ENCODE measurements at places on chromosomes 4 and X. TPM values are rescaled to one million over a fixed set of nuclear protein-coding genes. Genes with fewer than 3 reads are reported as not detected.

CXCL6 gene
- total RNA-seq = 0.73 TPM

SRPX2 gene
- total RNA-seq = 89.0 TPM

SASH3 gene
- 8.4 TPM for total RNA-seq

- DNase-seq = no peak
Observed at GRCh38 chr4:106587558-106587957, 219.0 kb upstream of the GIMD1 start.

DNA sequence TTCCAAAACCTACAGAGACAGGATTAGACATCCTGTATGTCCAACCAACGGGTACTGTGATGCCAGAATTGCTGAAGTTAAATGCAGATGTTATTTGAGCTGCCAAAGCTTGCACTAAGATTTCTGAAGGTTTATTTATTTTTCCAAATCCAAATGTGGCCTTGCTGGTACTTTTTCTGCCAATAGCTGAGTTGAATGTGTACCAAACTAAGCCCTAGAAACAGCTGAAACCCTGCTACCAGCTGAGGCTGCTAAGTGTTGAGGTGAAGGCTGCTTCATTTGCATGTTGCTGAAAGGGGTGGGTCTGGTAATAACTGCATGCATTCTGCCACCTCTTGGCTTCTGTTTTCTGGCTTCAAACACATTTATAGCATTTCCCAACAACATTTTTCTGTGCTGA, 366.5 kb downstream of the FAT4 start:
- DNase-seq = no peak

DNA sequence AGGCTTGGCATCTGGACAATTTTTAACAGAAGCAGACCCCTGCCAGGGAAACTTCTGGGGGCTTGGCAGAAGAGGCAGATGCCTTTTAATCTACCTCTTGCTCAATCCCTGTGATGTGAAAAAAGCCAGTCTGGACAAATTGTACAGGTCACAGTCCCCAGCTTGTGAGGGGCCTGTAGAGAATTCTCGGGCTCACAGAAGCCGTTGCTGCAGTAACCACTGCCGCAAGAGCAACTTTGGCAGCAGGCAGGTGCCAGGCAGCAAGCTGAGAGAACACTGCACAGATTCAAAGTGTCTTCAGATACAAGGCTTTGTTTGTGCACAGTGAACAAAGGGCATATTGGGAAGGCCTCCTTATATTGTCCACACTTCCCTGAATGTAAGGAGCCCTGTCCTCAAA, 11.7 kb downstream of the GPKOW start:
- DNase-seq = no peak

DNA sequence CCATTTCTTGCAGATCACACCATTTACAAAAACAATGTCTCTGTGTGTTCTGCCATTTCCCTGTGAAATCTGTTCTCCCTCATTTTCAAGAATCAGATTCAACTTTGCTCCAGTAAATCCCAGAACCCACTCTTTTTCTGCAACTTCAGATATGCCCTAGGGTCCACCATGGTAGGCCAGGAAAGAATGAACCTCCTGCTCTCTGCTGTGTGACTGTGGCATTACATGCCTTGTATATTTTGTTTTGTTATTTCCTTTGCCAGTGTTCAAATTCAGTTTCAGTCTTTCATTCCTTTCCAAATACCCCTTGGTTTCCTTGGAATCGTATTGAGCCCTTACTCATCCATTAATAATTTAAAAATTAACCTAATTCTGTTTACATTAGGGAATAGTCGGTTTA, 290.2 kb upstream of the VCX start:
- DNase-seq = no peak

GRCh38 chr4:146791439-146791838, 152.7 kb downstream of the POU4F2 start:
- DNase-seq = no peak

All from ureter (tissue), 1 donor.